NCI-H748 treated with DMSO at 0.1 percent for 48 hours (cell line): ENCODE measurements at places on chromosomes 4 and X.

GRCh38 chr4:90990284-90990683, 863.1 kb downstream of the CCSER1 start:
- no peak for DNase-seq

GRCh38 chr4:153137159-153137558, 67.1 kb upstream of the TRIM2 start:
- DNase-seq: no peak

DNA sequence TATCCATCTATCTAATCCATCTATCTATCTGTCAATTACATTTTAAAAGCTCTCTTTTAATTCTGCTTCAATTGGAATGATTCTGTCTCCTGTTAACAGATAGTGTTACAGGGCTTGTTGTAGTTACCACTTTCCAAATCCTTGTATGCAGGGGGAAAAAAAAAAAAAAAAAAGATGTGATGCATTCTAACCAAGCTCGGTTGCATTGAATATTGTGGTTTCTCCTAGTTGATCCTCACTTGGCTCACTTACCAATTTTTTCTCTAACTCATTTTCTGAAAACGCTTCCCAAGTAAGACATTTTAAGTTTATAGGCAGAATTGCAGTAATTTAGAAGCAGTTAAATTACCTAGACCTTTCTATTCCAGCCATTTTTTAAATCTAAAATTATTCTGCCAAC, 327.9 kb upstream of the PITX2 start:
- no peak for DNase-seq

DNA sequence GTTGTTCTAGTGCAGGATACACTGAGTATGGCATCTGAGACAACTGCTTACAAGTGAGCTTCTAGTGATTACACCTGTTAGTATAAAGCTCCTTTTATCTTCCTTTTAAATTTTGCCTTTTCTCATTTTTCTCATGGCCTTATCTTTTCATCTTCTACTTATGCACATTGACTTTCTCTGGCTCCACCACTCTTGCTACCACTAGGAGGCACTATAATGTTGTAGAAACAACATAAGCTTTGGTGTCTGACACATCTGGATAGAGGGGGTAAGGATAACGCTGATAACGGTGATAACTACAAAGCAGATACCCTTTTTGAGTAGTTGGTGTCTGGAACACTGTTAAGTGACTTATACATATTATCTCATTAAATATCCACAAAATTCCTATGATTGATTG, 187.4 kb upstream of the TEX13C start:
- no peak for DNase-seq

GRCh38 chr4:137961051-137961438, 281.1 kb downstream of the SLC7A11 start:
- no peak for DNase-seq

- no peak for DNase-seq
These were observed 304.9 kb downstream of the GBA3 start for GRCh38 chr4:22997358-22998224.

GRCh38 chr4:88623097-88623496, 30.8 kb downstream of the HERC3 start:
- no peak for DNase-seq

DNA sequence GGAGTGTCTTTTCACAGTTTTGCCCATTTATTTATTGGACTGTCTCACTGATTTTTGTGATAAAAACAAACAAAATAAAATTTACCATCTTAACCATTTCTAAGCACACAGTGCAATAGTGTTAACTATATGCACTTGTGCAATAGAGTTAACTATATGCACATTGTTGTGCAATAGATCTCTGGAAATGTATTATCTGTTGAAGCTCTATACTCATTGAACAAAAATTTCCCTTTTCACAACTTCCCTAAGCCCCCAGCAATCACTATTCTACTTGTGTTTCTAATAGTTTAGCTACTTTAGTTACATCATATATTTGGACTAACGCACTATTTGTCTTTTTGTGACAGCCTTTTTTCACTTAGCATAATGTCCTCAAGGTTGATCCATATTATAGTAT, 59.7 kb upstream of the BEX4 start:
- no peak for DNase-seq

DNA sequence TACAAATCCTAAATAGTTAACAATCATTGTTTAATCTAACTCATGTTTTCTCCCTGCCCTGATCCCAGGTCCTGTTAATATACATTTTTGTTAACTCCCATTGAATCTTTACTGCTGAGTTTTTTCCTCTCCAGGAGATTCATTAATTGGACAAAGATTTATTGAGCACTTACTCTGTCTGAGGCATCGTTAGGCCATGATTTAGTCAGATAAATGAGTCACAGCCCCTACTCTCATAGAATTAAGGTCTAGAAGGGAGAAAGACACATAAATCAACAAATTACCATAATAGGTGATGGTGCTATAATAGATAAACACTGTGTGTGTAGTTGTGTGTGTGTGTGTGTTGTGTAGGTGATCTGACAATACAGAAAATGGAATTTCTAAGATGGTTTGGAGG, 112.5 kb downstream of the MAPK10 start:
- DNase-seq: no peak

GRCh38 chr4:186021461-186022167, 47.3 kb upstream of the TLR3 start:
- DNase-seq: peak; percentile 12

DNA sequence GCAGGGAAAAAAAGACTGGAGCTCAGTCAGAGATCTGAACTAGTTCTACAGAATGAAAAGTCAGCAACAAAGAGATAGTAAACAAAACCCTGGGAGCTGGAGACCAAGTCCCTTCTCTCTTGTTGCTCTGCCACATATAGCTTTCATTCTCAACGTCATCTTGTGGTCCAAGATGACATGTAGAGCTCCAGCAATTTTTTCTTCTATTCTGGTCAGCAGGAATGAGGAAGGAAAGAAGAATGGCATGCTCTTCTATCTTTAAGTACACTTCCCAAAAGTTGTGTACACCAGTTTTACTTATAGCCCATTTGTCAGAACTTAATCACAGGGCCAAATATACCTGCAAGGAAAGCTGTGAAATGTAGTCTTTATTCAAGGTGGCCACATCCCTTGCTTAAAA, 45.6 kb downstream of the RAP2C start:
- DNase-seq: no peak

DNA sequence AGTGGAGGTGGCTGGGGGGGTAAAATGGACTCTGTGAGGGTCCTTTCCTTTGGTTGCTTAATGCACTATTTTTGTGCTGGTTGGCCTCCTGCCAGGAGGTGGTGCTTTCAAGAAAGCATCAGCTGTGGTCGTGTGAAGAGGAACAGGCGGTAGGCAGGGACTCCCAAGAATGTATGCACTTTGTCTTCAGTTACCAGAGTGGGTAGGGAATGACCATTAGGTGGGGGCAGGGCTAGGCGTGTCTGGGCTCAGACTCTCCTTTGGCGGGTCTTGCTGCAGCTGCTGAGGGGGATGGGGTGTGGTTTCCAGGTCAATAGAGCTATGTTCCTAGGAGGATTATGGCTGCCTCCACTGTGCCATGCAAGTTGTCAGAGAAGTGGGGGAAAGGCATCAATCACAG, 509.0 kb downstream of the PCDH19 start:
- no peak for DNase-seq

DNA sequence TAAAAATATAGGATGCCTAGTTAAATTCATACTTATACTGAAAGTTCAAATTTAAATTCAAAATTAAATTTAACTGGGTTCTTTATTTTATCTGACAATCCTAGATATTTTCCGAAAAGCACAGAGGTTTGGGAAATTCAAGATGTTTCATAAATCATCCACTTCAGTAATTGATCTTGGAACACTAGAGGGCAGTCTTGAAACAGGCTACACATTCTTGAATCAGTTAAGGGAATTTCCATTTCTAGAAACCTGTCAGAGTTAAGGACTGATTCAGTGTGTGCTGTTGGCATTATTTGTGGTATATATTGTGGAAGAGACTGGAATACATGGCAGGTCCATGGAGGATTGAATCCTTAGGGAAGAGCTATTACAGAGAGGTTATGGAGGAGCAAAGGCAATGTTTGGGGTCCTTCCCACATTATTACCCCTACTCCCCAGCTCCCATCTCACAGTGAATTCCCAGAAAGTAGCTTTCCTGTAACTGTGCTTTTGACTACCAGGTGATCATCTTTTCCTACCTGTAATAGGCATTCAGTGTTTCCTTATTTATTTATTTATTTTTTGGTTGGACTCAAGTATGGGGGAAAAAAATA, 92.9 kb downstream of the EGF start:
- peak; percentile 39 for DNase-seq

DNA sequence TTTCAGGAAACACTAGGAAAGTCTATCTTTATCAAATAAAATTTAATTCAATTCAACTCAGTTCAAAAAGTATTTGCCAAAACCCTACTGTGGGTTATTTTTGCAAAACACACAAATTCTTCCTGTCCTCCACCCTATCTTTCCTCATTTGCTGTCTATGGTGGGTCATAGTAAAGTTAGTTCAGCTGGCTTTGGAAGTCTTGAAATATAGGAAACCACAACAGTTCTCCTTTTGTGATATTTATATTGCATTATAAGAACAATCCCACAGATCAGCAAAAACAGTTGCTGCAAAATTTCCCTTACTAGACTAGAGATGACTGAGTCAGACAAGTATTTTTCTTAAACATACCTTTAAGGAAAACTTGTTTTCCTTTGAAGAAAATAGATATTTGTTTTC, 22.2 kb downstream of the CYBB start:
- DNase-seq: no peak

GRCh38 chr4:113474017-113474416, 287.5 kb downstream of the CAMK2D start:
- no peak for DNase-seq

- no peak for DNase-seq
These were observed 101.2 kb downstream of the ZNF674 start for GRCh38 chrX:46444011-46444410.

DNA sequence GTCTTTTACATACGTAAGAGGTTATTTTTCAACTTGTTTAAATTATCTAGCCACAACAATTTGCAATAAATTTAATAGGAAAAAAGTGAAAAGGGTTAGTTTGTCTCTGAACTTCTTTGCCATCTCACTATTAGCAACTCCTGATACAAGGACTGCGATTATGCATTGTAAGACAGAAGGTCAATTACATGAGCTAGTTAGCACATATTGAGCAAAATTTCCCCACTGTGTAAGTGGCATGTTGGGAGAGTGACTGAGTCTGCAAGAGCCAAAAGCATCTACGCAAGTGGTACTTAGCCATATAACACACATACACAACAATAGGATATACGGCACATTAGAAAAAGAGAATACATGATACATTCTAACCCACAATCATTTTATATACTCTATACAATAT, 927.2 kb downstream of the STPG2 start:
- DNase-seq: no peak
